C1 segment of cervical spinal cord (tissue), 14 donors: ENCODE measurements at places on chromosomes 2 and 18.

- DNase-seq: no peak
These were observed 58.2 kb upstream of the PKDCC start for GRCh38 chr2:41989501-41990180.

- no peak for DNase-seq
These were observed 36.8 kb downstream of the NFATC1 start for GRCh38 chr18:79432376-79433120.

DNA sequence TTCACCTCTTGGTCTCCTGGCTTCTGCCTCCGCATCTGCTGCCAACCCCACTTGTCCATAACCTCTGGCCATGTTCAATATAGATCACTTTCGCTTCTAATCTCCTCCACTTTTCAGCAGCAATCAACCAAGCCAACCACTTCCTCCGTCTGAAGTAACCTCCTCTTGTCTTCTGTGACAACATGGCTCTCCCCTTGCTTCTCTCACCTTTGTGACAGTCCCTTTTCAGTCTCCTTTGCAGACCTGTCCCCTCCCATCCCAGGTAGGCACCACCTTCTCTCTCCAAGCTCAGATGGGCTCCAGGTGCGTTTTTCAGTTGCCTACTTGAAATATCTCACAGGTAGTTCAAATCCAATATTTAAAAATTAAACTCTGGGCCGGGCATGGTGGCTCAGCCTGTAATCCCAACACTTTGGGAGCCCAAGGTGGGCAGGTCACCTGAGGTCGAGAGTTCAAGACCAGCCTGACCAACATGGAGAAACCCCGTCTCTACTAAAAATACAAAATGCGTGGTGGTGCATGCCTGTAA is 4.7 kb upstream of the PSD4 start:
- no peak for DNase-seq

- no peak for DNase-seq
These were observed 890.5 kb downstream of the CNTNAP5 start for GRCh38 chr2:124915567-124915966.

DNA sequence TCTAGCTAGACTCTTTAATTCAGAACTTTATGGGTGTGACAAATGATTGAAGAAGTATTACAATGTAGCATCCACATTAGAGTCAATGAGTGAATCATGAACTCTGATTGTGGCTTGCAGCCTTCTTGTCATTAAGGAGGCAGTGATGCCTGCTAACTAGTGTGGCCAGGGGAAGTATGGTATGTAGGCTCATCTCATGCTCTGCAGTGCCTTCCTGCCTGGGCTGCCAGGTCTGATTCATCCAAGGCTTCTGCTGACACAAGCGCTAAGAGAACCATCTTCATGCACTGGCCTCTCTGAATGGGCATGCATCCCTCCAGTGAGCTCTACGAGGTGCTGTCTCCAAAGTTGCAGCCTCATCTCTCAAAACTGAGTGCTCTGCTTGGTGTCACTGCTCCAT is 144.3 kb downstream of the MTCL1 start:
- no peak for DNase-seq

GRCh38 chr2:241811201-241811951 is 2.4 kb downstream of the NEU4 start:
- DNase-seq: peak; percentile 47

DNA sequence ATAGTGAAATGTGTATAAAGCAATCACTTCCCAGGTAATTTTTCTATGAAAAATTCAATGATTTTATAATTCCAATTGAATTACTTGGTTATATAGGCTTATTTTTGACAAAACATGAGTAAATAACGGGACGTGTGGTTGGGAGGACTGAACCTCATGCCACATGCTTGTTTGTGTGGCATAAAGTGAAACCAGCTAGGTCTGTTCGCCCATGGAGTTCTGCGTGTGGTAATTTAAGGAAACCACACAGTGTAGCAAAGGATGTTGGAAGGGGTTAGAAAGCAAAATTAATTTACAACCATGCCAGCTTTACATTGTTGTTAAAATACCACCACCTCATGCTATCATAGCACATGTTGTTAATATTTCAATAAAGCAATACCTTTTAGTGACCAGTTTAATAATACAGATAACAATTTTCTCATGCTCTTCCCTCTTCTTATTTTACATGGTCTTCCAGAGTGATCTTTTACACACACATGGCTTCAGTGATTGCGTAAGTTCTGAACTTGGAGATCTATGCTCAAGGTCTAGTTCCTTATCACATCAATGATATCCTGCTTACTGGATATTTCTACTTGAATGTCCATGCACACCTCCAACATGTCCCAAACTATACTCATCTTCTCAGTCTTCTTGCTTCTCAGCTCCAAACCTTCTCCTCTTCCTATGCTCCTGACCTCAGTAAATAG is 156.4 kb upstream of the ITGA4 start:
- no peak for DNase-seq

GRCh38 chr18:9737006-9737405 is 28.9 kb downstream of the RAB31 start:
- no peak for DNase-seq

GRCh38 chr2:127050803-127051115 is 56.2 kb downstream of the BIN1 start:
- DNase-seq: no peak

- DNase-seq: no peak
These were observed 112.2 kb downstream of the SRBD1 start for GRCh38 chr2:45498661-45499550.

- no peak for DNase-seq
These were observed 28.1 kb downstream of the SLC1A4 start for GRCh38 chr2:65017335-65017734.
